ENCODE measurements at places on chromosomes 4 and X. TPM values are rescaled to one million over a fixed set of nuclear protein-coding genes. Genes with fewer than 3 reads are reported as not detected.

Gene SH2D1A
- total RNA-seq: 58.4 TPM

Gene SPIN2A
- 1.4 TPM for total RNA-seq

Gene UNC5C
- total RNA-seq: not detected

Gene HSFX3
- not detected for total RNA-seq

Gene CDX4
- not detected for total RNA-seq

Gene SUPT20HL1
- not detected for total RNA-seq

Gene LGI2
- not detected for total RNA-seq

Gene MTM1
- total RNA-seq: 4.8 TPM

Gene SHROOM4
- total RNA-seq: not detected

Gene TENM3
- total RNA-seq: not detected

Gene KCNIP4
- not detected for total RNA-seq

Gene RHOXF1
- total RNA-seq: 2.6 TPM

Gene HELT
- total RNA-seq: not detected

Gene MAGEA2
- not detected for total RNA-seq

Gene MYOZ2
- total RNA-seq: not detected

Gene MXRA5
- total RNA-seq: not detected
